CD8-positive, alpha-beta T cell (primary cell): ENCODE measurements at places on chromosomes 3 and 15.

DNA sequence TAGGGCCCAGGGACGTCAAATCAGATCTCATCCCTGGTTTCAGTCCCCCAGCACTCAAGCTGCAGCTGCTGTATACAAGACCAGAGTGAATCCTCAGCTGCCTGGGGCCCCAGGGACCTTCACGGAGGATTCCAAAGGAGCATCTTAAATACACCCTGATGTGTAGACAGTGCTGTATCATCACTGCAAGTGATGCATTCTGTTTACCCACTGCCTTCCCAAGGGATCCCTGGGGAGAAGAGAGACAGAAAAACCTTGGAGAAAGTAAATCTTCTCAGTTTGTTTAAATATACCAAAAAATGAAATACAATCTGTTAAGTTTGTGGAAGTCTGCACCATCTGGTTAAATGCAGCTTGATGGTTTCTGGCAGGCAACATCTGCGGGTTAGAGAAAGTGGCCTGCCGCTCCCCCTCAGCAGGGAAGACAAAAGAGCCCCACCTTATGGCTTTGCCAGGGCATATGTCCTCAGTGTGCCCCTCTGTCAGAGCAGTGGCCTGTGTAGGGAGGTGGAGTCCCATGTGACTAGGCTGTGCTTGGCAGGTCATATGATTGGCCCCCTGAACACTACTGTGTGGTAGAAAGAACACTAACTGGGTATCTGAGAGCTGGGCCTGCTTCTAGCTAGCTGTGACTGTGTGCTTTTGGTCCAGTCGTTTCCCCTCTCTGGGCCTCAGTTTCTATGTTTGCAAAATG lies 222.2 kb upstream of the TRIM42 start:
- no peak for DNase-seq

DNA sequence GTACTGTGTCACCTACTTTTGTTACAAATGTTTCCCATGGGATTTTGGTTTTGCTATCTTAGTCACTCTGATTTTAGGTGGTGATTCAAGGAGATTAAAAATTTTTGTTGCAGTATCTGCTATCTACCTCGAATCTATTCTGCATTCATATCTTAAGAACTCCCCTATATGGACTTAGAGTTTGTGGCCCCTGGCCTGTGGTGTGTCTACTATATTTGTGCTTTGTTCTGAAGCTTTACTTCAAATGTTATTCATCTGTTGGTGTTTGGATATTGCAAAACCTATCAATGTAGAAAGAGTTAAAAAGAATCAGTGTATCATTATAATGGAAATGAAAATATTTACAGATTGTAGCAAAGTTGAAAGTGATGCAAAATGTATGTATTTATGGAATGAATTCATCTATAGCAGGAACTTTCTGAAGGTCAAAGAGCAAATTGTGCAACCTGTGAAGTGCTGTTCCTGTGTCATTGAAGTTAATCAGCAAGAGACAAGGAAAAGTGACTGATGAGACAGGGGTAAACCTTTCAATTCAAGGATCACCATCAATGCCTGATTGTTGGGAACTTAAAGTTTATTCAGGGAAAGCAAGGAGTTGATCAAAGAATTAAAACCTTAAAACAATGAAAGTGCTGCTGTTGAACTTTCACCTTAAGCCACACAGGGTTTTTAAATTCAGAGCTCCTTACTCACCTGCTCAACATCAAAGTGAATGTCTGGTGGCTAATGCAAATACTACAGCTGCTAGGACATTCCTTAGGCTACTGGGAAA lies 71.0 kb downstream of the SLMAP start:
- DNase-seq, result no peak

DNA sequence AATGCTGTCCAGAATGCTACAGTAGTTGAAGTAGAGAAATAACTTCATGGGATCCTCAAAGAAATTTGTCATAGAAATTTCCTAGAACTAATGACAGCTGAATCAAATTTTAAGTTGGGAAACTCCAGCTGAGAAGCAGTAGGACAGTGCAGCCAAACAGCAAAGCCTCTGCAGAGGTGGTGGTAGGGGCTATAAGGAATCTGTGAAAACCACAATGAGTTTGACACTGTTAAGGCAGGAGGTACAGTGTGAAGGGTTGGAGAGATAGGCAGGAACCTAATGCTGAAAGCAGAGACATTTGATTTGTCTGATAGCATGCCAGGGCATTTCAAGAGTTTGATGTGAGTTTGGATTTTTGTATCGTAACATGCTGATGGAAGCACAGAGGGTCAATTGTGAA lies 22.0 kb downstream of the ASTE1 start:
- no peak for DNase-seq

DNA sequence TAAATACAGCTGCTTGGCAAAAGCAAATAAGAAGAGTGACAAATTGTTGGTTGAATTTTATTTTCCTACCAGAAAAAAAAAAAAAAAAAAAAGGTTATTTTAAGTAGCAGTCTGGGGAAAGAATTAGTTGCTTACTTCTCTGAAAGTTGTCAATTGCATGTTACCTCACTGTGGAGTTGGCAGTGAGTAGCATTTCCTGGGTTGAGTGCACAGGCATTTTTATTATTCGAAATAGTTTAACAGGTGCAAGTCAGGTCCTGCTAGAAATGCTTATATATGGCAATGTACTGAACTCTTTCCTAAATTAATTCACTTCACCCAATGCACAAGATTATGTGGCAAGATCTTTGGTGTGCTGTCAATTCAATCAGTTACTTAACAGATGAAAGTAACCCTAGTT lies 680.6 kb downstream of the EPHA3 start:
- no peak for DNase-seq

DNA sequence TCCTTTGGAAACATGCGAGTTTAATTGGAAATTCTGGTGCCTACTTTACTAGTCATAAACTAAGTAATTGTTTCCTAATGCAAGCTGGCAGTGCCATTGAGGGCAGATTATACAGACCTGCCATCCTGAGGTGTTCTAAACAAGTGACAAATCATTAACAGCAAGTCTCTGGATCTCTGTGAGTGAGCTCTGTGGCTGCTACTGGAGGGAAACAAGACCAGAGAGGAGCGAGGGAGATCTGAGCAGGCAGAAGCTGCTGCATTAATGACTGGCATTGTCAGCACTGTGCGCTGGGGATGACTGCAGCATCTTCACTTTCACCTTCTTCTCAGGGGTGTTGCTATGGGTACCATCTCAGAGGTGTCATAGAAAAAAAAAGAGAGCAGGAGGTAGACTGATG lies 308.4 kb upstream of the DPH6 start:
- DNase-seq, result no peak

DNA sequence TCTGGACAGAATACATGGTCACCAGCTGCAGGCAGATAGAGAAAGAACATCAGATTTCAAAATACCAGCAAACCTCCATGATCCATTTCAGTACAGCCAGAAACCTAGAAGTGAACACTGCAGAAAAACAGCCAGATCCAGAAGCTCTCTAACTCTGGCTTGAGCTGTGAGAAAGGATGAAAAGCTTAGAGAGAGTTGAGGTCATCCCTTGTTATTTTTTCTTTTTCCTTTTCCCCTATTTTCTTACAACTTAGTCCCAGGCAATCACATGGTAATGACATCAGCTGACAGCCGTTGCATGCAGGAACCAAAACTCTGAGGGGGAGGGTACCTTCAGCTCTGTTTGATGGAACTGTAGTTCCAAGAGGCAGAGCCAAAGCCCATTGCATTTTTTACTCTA lies 113.2 kb downstream of the TCF12 start:
- DNase-seq, result no peak

GRCh38 chr15:78991476-78991875 lies 46.6 kb upstream of the CTSH start:
- DNase-seq, result no peak

DNA sequence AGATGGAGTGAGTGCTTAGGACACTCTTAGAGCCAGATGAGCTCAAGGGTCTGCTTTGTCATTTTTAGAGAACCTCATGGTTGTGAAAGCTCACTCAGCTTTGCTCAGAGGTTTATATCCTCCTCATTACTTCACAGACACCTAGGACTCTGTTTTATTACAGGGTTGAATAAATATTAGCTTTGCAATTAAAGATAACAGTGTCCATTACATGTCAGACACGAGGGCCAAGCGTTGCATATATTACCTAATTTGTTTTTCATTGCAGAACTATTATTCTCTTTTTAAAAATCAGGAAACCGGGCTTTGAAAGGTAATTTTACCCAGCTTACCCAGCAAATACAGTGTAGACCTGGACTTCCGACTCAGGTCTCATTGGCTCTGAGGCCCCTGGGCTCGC lies 16.1 kb downstream of the MAP6D1 start:
- no peak for DNase-seq

- no peak for DNase-seq
These were observed 537.8 kb upstream of the DPPA4 start for GRCh38 chr3:109874896-109875708.

DNA sequence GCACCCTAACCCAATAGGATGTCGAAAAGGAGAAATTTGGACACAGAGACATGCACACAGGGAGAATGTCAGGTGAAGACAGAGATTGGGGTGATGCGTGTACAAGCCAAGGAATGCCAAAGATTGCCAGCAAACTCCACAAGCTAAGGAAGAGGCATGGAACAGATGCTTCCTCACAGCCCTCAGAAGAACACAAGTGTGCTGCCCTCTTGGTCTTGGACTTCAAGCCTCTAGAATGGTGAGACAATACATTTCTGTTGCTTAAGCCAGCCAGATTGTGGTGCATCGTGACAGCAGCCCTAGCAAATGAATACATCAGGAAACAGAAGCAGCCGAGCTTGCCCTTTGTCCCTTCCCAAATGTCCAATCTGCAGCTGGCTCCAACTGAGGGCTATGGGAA lies 23.7 kb upstream of the ARL8B start:
- DNase-seq, result no peak

GRCh38 chr3:153545471-153545870 lies 383.4 kb downstream of the RAP2B start:
- no peak for DNase-seq

GRCh38 chr3:124063197-124063909 lies 71.4 kb upstream of the ROPN1 start:
- DNase-seq, result no peak

DNA sequence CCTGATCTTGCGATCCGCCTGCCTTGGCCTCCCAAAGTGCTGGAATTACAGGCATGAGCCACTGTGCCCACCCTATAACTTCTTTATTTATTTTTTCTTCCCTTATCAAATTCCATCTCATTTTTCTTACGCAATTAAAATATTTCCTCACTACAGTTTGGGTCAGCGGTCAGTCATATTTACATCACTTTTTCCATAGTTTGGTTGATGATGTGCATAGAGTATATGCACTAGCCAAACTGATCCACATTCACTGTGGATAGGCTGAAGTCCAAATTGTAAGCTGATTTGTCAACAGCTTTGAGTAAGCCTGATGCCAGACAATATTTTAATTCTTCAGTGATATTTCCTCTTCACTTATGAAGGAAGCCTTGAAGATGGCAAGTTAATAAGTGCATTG lies 256.3 kb downstream of the TIGIT start:
- DNase-seq, result no peak

- no peak for DNase-seq
These were observed 127.1 kb downstream of the KCNMB2 start for GRCh38 chr3:178663201-178663934.

- DNase-seq, result no peak
These were observed 39.3 kb downstream of the CHRD start for GRCh38 chr3:184419171-184419570.

DNA sequence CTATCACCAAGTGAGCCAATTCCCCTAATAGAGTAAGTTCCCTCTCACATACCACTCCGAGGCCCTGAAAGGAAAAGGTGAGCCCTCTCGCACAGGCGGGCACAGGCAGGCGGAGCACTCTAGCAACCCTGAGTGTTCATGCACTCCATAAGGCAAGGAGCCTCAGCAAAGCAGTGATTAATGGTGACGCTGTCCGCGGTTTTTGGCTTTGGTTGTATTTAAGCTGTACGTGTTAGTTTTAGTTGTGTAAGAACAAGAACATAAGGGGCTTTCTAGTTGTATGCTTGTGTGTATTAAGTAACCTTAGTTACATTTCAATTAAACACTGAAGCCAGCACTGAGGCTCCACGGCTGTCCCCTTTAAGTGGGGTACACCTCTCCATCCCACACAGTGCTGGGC lies 33.1 kb downstream of the KLHL25 start:
- DNase-seq, result no peak

- DNase-seq, result no peak
These were observed 112.0 kb downstream of the SCAPER start for GRCh38 chr15:76793162-76793561.

- no peak for DNase-seq
These were observed 359.5 kb upstream of the TMCO5A start for GRCh38 chr15:37574985-37575384.

DNA sequence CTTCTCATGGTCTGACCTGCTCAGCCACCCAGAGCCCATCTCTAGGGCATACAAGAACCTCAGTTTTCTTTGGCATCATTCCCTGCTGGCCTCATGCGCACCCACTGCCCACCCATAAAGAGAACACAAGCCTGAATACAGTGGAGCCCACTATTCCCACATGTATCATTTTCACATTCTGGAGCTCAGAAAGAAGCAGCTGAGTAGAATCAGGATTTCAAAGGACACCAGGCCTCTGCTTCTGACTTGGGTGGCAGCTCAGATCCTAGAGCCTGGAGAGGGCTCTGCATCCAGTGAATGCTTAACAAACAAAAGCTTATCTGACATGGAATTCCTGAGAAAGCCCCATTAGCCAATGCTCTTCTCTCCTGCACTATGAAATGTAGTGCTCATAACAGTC lies 34.7 kb downstream of the RBP2 start:
- no peak for DNase-seq

DNA sequence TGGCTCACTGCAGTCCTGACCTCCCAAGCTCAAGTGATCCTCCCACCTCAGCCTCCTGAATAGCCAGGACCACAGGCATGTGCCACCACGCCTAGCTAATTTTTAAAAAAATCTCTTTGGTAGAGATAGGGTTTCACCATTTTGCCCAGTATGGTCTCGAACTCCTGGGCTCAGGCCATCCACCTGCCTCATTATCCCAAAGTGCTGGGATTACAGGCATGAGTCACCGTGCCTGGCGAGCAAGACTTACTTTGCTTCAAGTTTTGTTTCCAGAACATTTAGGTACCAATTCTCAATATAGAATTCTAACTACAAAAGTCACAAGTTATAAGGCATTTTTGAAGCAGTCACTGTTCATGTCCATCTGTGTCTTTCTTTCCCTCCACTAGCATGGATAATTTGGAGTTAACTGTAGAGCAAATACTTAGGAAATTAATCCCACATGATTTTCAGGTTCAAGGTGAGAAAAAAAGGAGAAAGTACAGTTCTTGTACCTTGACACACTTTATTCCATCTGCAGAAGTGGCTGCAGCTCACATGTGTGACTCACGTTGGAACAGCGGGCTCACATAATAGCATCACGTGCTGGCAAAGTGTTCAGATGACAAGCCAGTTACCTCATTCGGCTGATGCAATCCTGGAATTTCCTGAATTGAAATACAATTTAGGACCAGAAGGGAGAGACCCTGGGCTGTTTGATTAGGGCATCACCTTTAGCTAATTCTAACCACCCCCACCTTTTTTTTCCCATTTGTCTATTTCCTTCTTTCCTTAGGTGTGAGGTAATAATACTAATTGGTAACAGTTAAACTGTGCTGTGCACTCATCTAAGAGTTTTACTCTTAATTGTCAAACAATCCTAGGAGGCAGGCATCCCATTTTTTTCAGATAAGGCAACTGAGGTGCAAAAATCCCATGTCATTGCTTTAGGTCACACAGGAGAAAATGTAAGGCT lies 46.9 kb upstream of the NEDD4 start:
- DNase-seq, result peak; percentile 31
